ENCODE measurements at places on chromosomes 2 and 18. TPM values are rescaled to one million over a fixed set of nuclear protein-coding genes. Genes with fewer than 3 reads are reported as not detected.

DNA sequence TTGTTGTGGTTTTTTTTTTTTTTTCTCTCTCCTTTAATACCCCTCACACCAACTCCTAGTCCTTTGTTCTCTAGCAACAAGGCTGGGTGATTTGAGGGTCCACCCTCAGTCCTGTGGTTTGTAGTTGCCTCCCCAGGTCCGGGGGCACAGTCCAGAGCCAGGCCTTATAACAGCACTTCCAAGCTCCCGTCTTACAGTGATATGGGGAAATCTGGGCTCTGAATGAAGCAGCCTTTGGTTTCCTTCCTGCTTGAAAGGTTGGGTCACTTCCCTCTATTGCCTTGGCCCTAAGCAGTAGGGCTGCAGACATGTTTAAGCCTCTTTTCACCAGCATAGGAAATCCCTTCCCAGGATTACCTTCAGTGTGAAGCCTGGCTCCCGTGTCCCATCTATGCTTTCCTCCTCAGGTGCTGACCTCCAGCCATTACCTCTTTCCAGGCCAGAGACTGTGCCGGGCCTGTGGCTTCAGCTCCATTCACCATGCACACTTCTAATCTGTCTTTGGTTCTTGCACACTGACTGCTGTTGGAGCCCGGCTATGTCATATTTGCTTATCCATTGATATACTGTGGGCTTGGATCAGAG is 21.2 kb upstream of the NTSR2 start:
- no peaks in the 10 kb centered on the region for H3K27me3 ChIP-seq
- no peak for DNase-seq
- H3K27ac ChIP-seq: no peak overlapping the region
- H3K4me3 ChIP-seq: no peak overlapping the region
- H3K4me1 ChIP-seq: peaks cover 2% of the 10 kb centered on the region

GRCh38 chr2:172806493-172806892 is 70.8 kb downstream of the RAPGEF4 start:
- H3K36me3 ChIP-seq: no peaks in the 10 kb centered on the region
- H3K4me3 ChIP-seq: no peak overlapping the region
- no peaks in the 10 kb centered on the region for H3K27me3 ChIP-seq
- H3K27ac ChIP-seq: no peak overlapping the region
- H3K4me1 ChIP-seq: no peaks in the 10 kb centered on the region
- DNase-seq: peak; percentile 50

- H3K27ac ChIP-seq: peak overlapping the region; percentile 92
- DNase-seq: peak; percentile 95
- no peaks in the 10 kb centered on the region for H3K36me3 ChIP-seq
- no peak overlapping the region for H3K4me3 ChIP-seq
- peaks cover 37% of the 10 kb centered on the region for H3K4me1 ChIP-seq
- H3K27me3 ChIP-seq: no peaks in the 10 kb centered on the region
These were observed 65.5 kb upstream of the GPC1 start for GRCh38 chr2:240369801-240370585.

GRCh38 chr2:223865907-223866508 is 28.6 kb upstream of the AP1S3 start:
- DNase-seq: no peak
- H3K4me3 ChIP-seq: no peak overlapping the region
- peaks cover 9% of the 10 kb centered on the region for H3K4me1 ChIP-seq

- H3K4me3 ChIP-seq: no peak overlapping the region
- H3K36me3 ChIP-seq: no peaks in the 10 kb centered on the region
- DNase-seq: no peak
- no peaks in the 10 kb centered on the region for H3K27me3 ChIP-seq
These were observed 125.2 kb upstream of the GAREM1 start for GRCh38 chr18:32595832-32596231.

Gene TMEFF2
- total RNA-seq: 0.41 TPM

Gene MPHOSPH10
- 41.1 TPM for total RNA-seq

Gene ICA1L
- 4.9 TPM for total RNA-seq
